ENCODE measurements at places on chromosomes 1 and 21.
A peak's percentile ranks its signal among the peaks of the same experiment; 100 is the strongest.

- DNase-seq, result no peak
Observed at GRCh38 chr1:243473227-243474135, 217.6 kb downstream of the SDCCAG8 start.

DNA sequence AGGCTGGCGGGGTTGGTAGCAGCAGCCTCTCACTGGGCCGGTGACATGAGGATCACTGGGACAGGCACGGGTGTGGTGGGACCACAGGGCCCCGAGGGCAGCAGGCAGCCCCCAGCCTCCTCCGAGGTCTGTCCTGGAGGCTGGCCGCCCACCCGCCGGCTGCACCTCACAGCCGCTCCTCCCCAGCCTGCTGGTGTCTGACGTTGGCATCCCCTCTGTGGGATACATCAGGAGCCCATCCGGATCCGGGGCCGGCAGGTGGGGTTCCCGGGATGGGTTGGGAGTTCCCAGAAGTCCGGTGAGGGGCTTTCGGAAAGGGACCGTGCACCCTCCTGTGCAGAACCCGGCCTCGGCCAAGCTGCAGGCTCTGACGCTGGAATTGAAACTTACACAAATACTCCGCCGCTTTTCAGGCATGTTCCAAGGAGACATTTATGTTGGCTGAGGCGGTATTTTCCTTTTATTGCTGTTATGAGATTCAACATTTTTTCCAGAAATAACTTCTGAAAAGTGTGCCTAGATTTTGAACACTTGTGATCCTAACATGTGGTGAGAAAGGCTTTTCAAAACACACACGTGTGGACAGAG, 142.1 kb upstream of the ARHGEF16 start:
- DNase-seq, result no peak

GRCh38 chr1:172960454-172961208, 90.1 kb downstream of the TNFSF18 start:
- DNase-seq, result no peak

GRCh38 chr1:236176337-236177336, 34.3 kb downstream of the GPR137B start:
- DNase-seq, result no peak

GRCh38 chr1:36208978-36209703, 15.1 kb upstream of the THRAP3 start:
- no peak for DNase-seq

DNA sequence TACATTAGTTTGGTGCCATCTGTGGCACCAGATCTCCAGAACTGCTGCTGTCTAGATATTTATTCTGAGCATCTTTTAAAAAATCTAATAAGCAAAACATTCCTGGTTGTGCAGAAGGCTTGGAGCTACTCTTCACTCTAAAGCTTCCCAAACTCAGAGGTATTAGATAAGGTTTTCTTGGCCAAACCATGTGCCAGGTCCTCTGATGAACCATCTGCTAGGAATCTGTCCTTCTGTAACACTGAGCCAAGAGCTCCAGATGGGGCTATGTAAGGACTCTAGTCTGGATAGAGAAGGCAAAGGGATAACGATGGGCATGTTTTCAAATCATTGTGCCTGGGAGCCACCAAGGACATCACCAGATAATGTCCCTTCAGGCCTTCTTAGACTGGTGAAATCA, 410.6 kb downstream of the NTNG1 start:
- DNase-seq, result no peak

GRCh38 chr1:209710847-209711246, 6.2 kb downstream of the HSD11B1 start:
- no peak for DNase-seq

DNA sequence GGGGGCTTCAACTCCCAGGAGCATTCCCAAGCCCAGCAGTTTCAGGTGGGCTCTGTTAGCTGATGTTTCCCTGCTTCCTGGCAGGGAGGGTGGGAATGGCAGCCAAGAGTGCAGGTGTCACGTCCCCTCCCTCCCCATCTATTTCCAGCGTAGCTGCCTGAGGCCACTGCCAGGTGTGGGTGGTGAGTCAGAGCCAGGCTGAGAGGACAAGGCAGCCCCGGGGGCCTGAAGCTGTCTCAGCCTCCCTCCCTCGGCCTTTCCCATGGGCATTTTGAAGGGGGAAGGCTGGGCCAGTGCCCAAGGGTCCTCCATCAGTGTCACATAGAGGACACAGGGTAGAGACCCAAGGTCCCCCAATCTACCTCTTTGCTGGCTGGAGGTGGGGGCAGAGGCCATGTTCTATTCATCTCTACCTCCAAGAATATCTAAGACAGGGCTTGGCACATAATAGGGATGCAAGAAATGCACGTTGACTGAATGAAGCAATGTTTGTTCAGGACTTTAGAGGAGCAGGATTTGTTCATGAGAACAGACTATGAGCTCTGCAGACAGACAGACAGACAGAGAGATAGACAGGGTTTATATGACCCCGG, 34.4 kb upstream of the ID3 start:
- no peak for DNase-seq

GRCh38 chr1:190169311-190170067, 308.2 kb downstream of the BRINP3 start:
- no peak for DNase-seq

DNA sequence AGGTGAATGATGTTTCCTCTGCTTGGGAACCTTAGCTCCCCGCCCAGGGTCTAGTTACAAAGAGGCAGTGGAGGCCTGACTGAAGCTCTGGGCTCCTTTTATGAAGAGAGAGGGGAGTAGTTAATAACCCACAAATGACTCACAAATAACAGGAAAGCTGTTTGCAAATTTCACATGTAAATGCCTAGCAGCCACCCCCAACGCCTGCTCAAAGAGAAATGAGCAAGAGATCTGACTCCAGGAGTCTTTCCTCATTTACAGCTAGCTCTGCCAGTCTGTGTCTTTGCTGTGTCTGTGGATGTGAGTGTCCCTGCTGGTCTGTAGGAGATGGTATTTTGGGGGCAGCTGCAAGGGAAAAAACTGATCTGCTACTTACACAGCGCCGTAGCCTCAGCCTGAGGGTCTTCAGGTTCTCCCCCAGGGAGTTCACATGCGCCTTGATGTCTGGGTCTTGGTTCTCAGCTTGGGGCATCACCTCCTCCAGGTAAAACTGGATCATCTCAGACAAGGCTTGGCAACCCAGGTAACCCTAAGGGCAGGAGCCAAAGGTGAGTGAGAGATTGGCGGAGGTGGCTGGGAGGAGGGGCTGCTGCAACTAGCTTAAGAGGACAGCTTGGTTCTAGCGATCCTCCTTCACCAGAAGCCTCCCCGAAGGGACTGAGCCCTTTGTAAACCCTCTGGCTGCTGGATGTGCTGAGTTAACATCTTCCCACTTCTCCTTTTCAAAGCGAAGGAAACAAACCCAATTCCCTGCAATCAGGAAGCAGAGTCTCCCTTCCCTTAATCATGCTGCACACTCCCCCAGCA, at the start of gene IL19:
IL19 (plus strand) TSS at position 243 of the 807 bp plus-strand sequence. CDS start 65,890 bp downstream, outside the sequence.
- DNase-seq, result no peak

- DNase-seq, result no peak
Observed at GRCh38 chr1:204222764-204223055, 8.9 kb upstream of the GOLT1A start.

DNA sequence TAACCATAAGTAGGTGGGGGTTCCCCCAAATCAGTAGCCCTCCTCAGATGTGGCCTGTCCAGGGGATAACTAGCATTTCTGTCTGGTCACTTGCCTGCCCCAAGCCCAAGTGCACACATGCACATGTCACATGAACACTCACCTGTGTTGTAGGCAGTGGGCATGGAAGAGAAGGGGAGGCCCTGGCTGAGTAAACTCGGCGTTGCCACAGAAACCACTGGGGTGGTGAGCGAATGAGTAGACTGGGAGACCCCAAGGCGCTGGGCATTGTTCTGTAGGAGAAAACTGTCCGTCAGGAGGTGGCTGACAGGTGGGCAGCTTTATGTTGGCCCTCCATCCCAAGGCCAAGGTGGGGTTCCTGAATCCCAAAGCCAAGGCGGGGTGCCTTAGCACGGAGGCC, 25.6 kb downstream of the MEF2D start:
- DNase-seq, result no peak

GRCh38 chr1:20194757-20195461, 8.6 kb upstream of the PLA2G2C start:
- DNase-seq, result peak; percentile 54

DNA sequence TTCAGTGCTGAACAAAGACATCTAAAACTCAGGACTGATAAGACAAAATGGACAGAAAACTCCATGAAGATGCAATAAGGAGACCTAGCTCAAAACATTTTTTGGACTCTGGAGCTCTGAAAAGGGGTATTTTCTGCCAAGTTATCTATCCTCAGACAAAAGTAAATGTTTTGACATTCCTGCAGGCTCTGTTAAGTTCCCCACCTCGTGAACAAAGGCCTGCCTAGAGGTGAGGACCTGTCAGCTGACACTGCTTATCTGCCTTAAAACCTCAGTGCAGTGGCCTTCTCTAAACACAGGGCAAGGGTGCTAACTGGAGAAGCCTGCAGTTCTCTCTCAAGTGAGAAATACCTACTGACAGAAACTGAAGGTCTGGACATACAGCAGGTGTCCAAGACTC, 41.1 kb downstream of the COLGALT2 start:
- no peak for DNase-seq

DNA sequence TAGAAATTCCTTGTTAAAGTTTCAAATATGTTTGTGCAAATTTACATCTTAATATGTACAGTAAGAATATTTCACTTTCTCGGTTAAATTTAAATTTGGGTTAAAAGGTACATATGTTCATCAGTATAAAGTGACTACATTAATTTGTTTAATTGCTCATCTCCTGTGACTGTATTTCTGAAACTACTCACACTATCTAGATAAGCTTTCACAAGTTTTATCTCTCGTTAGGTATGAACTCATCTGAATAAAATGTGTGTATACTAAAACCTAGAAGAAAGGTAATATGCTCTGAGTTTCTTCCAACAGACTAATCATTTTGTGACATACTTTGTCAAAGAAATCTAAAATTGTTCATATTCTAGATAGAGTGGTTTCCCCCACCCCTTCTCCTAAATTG, 150.7 kb downstream of the PATJ start:
- no peak for DNase-seq

- DNase-seq, result no peak
Observed at GRCh38 chr1:239067480-239067879, 318.9 kb upstream of the CHRM3 start.

GRCh38 chr1:168688644-168689326, 40.2 kb downstream of the DPT start:
- no peak for DNase-seq

GRCh38 chr1:49356594-49356993, 579.9 kb upstream of the BEND5 start:
- DNase-seq, result no peak

DNA sequence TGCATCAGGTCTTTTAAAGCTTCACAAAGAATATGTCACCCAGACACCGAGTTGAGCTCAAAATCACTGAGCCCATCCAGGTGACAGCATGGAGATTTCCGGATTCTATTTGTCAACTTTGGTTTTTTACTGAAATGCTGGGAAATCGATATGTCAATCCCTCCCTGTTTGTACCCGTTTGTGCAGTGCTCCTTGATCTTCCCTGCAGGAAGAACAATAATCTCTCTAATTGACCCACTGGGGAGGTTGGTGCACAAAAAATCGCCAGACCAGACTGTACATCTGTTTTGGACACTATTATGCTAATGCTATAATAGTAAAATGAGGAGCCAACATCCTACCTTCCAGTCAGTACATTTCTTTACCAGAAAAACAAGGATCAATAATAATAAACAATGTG, 1.8 kb downstream of the BARHL2 start:
- DNase-seq, result no peak

GRCh38 chr1:218890451-218890850, 283.2 kb upstream of the LYPLAL1 start:
- DNase-seq, result no peak

DNA sequence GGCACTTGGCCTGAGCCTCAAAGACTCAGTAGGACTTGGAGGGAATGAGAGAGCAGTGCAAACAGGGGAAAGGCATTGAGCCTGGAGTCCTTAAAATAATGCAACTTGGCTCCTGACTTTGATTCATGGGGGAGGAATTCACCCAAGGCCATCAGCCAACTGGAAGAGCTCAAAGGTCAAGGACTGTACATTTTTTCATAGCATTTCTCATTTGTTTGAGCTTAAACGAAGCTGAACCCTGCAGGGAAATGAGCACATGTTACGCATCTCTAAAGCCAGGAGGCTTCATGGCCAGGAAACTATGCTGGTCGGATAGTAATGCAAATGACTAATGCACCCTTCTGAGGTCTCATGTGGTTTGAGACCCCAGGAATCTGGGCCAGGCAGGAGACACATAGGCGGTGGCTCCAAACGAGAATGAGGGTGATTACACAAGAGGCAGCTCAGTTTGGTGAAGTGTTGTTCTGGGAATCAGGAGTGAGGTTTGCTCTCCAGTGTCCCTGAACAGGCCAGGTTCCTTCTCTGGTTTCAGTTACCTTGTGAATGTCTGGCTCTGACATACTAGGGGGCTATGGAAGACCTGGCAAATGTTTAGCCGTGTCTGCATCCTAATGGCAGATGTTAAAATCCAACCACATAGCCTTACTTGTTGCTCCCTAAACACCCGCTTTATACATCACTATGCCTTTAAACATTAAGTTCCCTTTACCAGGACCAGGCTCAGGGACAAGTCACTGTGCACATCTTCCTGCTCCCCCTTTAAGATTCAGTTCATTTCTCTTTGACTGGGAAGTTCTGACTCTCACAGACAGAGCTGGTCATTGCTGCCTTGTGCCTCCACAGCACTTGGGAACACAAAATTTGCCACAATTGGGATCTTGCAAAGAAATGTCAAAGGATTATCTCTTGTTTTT, 503.9 kb upstream of the USP24 start:
- no peak for DNase-seq

DNA sequence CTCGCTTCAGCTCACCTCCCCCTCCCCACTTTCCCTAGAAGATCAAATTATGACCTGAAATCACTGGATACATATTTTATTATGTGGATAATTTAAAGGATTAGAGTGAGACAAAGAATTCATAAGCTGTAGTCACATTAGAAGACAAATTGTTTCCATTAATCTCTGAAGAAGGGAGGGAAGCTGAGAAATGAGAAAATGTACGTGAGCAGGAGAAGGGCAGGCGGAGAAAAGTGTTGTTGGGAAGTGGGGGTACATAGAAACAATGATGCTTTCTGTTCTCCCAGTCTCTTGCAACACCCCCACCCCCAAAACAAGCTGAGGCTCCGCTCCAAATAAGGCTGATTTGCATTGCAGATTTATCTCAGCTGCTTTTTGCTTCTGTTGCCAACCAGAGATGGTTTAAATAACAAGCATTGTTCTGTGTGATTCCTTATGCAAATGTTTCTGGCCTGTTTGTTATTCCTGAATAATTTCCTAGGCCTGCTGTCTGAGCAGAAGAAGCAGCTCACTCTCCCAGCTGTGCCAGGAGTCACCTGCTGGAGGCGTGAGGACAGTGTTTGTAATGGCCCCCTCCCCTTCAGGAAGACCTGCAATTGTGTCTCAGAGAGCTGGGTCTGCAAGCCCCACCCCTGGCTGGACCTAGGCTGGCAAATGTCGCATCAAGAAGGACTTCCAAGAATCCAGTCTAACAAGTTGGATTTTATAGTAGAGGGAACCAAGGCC, 121.8 kb upstream of the TNR start:
- no peak for DNase-seq

- DNase-seq, result no peak
Observed at GRCh38 chr1:26350701-26351589, 3.0 kb downstream of the CRYBG2 start.
